Vagina (tissue), 2 donors: ENCODE measurements at places on chromosomes 13 and 19.

GRCh38 chr13:108220041-108220440, 1.8 kb downstream of the ABHD13 start:
- DNase-seq = no peak

DNA sequence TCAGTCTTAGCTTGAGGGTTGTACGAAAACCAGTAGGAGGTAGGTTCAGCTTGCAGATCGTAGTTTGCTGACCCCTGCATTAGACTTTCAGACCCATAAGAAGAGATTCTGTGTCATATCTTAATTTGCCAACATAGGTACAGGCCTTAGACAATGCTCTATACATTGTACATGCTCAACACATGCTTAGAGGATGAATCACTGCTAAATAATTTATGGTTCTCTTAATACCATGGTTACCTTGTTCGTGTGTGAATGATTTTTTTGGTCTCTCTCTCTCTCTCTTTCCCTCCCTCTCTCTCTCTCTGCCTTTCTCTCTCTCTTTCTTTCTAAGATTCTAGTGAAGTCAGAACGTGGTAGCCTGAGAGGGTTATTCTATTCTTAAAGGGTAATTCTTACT, 112.2 kb downstream of the FGF14 start:
- DNase-seq = no peak

- no peak for DNase-seq
Measured at GRCh38 chr19:1366899-1367870, 16.5 kb upstream of the NDUFS7 start.

- no peak for DNase-seq
Measured at GRCh38 chr13:112103961-112104880, 37.3 kb downstream of the SOX1 start.

GRCh38 chr13:93425411-93425810, 198.8 kb downstream of the GPC6 start:
- DNase-seq = no peak

- no peak for DNase-seq
Measured at GRCh38 chr13:67150608-67151007, 79.5 kb downstream of the PCDH9 start.
